H1 (cell line): ENCODE measurements at places on chromosomes 5 and 9. TPM values are rescaled to one million over a fixed set of nuclear protein-coding genes. Genes with fewer than 3 reads are reported as not detected.

SPATA31A3 gene
- not detected in 2 replicates for total RNA-seq

TAF11L5 gene
- not detected in 2 replicates for total RNA-seq

DOCK8 gene
- 1.4 and 2.0 TPM in 2 replicates for total RNA-seq

C5orf58 gene
- 1.4 and 1.6 TPM in 2 replicates for total RNA-seq

NR2F1 gene
- total RNA-seq, result not detected in 2 replicates

VCAN gene
- total RNA-seq, result 393 and 404 TPM in 2 replicates

MYMK gene
- total RNA-seq, result not detected in 2 replicates

VLDLR gene
- 43.6 and 49.1 TPM in 2 replicates for total RNA-seq

PIP5K1B gene
- 6.1 and 7.7 TPM in 2 replicates for total RNA-seq

IFNE gene
- total RNA-seq, result not detected in 2 replicates

RCL1 gene
- 29.5 and 29.7 TPM in 2 replicates for total RNA-seq

- DNase-seq, result no peak
Observed at GRCh38 chr5:149667084-149667828, 62.9 kb upstream of the PPARGC1B start.

DNA sequence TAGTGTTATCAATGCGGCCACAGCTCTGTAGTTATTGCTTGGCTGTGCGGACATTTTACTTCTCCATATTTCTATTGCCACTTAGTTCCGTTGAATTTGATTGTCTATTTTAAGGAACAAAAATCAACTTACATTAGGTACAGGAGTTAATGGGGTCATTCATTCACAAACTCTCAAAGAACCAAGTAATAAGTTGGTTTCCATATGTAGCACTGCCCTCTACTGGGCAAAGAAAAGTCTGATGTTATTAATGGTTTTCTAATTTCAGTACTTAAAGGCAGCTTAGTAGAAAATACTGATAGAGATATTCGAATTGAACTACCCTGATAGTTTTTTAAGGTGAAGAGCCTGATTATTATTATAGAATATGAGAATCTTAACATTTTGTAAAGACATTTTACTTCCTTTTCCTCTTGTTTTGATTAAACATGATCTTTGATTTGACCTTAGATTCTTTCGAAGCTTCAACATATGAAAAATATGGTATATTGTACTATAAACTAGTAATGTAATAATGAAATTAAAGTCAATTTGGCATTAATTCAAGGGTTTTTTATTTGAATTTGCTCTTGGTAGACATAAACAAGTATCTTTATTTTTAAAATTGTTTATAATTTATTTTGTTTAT, 119.5 kb upstream of the CTNND2 start:
- DNase-seq, result no peak

GRCh38 chr5:7784683-7785380, 66.1 kb downstream of the CFAP90 start:
- no peak for DNase-seq

GRCh38 chr9:129880654-129881546, 45.6 kb downstream of the USP20 start:
- no peak for DNase-seq

- no peak for DNase-seq
Observed at GRCh38 chr5:76638479-76638878, 15.3 kb upstream of the F2RL2 start.

GRCh38 chr9:130995086-130996011, 13.6 kb upstream of the LAMC3 start:
- no peak for DNase-seq

GRCh38 chr9:88994469-88995199, 3.4 kb downstream of the S1PR3 start:
- no peak for DNase-seq

GRCh38 chr9:130271473-130271872, 5.9 kb downstream of the HMCN2 start:
- no peak for DNase-seq

DNA sequence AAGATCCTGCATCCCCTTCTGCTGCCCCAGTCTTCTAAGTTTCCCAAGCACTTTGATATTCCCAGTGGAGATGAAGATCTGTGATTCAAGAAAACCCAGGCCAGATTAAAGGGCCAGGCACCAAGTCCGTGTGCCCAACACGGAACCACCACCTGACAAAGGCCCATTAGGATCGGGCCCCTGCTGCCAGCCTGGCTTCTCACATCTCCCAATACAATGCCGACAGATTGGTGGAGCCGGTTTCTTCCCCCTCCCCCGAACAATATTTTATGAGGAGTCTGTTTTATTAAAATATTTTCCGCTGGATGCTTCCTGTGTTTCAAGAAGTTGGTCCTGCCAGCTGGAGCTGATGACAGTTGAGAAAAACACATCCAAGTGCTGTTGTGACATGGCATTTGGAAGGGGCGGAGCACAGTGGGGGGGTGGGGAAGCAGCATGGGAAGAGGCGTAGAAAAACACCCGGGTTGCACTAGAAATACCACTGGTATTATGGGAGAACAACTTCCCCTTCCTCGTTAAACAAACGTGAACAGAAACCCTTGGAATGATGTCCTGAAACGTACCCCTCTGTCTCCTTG, 45.0 kb downstream of the CRB2 start:
- DNase-seq, result no peak

DNA sequence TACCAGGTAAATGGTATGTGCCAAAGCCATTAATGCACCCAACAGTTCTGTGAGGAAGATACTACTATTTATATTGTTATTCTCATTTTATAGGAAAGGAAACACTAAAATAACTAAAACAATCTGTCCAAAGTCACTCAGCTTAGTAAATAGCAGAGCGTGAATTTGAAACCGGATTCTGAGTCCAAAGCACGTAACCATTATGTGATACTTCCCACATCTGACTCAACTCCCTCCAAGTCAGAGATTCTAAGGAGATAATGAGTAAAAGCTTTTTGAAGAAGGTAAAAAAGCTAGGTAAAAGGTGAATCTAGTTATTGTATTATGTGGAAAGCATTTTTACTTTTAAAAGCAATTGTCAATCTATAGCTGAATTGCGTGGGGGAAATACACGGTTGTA, 208.9 kb downstream of the PBX3 start:
- no peak for DNase-seq

DNA sequence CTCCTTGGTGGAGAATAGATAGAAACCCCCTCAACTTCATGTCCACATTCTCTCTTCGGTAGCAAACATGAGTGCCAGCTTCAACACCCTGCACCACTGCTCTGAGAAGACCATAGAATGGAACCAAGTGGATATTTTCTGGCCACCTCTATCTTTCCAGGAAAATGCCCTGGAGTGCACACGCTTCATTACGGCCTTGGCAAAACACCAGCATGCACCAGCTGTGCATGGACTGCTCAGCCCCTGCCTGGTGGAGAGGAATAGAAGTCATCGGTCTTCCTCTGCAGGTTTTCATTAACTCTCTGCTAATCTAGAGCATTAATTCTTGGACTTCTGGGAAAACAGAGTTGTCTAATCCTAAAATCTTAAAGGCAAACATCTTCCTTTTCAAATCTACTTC, 211.6 kb upstream of the TMEM161B start:
- no peak for DNase-seq
